H1 (cell line): ENCODE measurements at places on chromosomes 13 and 19. TPM values are rescaled to one million over a fixed set of nuclear protein-coding genes. Genes with fewer than 3 reads are reported as not detected.
A peak's percentile ranks its signal among the peaks of the same experiment; 100 is the strongest.

The ZNF567 gene
- total RNA-seq = 10.5 and 10.6 TPM in 2 replicates

The KLF16 gene
- 45.9 and 53.2 TPM in 2 replicates for total RNA-seq

The LIN7B gene
- 4.1 and 4.2 TPM in 2 replicates for total RNA-seq

The ZNF569 gene
- 10.2 and 10.5 TPM in 2 replicates for total RNA-seq

The LAIR1 gene
- not detected in 2 replicates for total RNA-seq

The OR10H4 gene
- total RNA-seq = not detected in 2 replicates

The CLEC17A gene
- total RNA-seq = not detected in 2 replicates

The RNF225 gene
- 1.0 and 1.2 TPM in 2 replicates for total RNA-seq

The YJEFN3 gene
- 5.0 and 5.7 TPM in 2 replicates for total RNA-seq

GRCh38 chr19:9151367-9151766 is 11.2 kb downstream of the ZNF317 start:
- no peak overlapping the region for H3K27ac ChIP-seq
- no peaks in the 10 kb centered on the region for H3K4me1 ChIP-seq
- H3K36me3 ChIP-seq = peaks cover 54% of the 10 kb centered on the region
- H3K27me3 ChIP-seq = no peaks in the 10 kb centered on the region

DNA sequence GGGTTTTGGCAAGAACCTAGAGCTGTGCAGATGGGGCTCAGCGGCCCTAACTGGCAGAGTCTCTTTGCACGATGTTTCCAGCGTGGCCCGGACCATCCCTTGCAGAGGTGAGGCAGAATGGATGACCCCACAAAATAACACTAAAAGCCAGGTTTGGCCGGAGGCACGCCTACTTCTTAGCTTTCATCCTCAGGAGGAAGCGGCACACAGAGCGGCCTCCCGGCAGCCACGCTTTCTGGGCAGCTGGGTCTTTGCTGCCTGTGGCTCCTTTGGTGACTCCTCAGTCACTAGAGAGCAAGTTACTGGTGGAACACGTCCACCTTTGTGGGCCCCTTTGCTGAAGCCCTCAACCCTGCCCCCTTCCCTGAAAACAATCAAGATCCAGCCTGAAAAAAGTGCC is 25.2 kb downstream of the TEX29 start:
- no peak for DNase-seq
- H3K36me3 ChIP-seq = no peaks in the 10 kb centered on the region
- no peaks in the 10 kb centered on the region for H3K27me3 ChIP-seq
- no peak overlapping the region for H3K4me3 ChIP-seq
- peaks cover 2% of the 10 kb centered on the region; the same call in 1 of the 2 replicates for H3K4me1 ChIP-seq

- H3K4me1 ChIP-seq = no peaks in the 10 kb centered on the region
- no peak overlapping the region for H3K4me3 ChIP-seq
- no peak for DNase-seq
- H3K36me3 ChIP-seq = no peaks in the 10 kb centered on the region; the same call in 1 of the 2 replicates
Measured at GRCh38 chr13:45875951-45876350, 24.4 kb upstream of the SIAH3 start.

- H3K27ac ChIP-seq = peak overlapping the region; percentile 23; the same call in 1 of the 2 replicates
- no peak overlapping the region for H3K4me3 ChIP-seq
- H3K27me3 ChIP-seq = peaks cover 12% of the 10 kb centered on the region
- DNase-seq = no peak
- H3K4me1 ChIP-seq = peaks cover 8% of the 10 kb centered on the region
Measured at GRCh38 chr19:18112989-18113478, 15.5 kb downstream of the MAST3 start.

- no peaks in the 10 kb centered on the region for H3K4me1 ChIP-seq
- no peaks in the 10 kb centered on the region for H3K27me3 ChIP-seq
- H3K27ac ChIP-seq = no peak overlapping the region
- DNase-seq = no peak
- no peaks in the 10 kb centered on the region for H3K36me3 ChIP-seq
Measured at GRCh38 chr19:45908956-45909355, 5.6 kb downstream of the NANOS2 start.

GRCh38 chr19:4358709-4359626 is 15.6 kb downstream of the MPND start:
- H3K4me3 ChIP-seq = no peak overlapping the region
- DNase-seq = no peak
- H3K4me1 ChIP-seq = no peaks in the 10 kb centered on the region
- peaks cover 7% of the 10 kb centered on the region for H3K36me3 ChIP-seq
- H3K27me3 ChIP-seq = no peaks in the 10 kb centered on the region

GRCh38 chr19:10888421-10888866 is 17.1 kb downstream of the CARM1 start:
- H3K4me1 ChIP-seq = peaks cover 51% of the 10 kb centered on the region
- DNase-seq = no peak
- H3K36me3 ChIP-seq = no peaks in the 10 kb centered on the region
- no peak overlapping the region for H3K4me3 ChIP-seq
- peak overlapping the region; percentile 73; the same call in 1 of the 2 replicates for H3K27ac ChIP-seq

DNA sequence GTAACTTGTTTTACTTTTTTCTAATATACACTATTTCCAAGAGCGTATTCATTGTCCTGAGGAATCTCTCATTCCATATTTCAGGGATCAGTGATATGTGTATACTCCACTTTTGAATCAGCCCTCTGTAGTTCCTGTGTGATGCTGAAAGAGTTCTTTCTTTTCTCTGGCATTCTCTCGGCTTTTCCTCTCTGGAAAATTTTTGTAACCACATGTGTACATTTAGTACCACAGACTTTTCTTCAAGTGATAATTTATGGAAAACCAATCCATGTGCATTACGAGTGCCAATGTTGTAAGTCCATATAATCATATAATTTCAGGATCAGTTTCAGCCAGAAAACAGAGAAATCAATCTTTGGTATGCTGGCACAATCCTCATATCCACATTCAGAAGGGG is 102.2 kb upstream of the MBNL2 start:
- H3K27me3 ChIP-seq = no peaks in the 10 kb centered on the region
- no peak for DNase-seq
- no peak overlapping the region for H3K27ac ChIP-seq
- no peaks in the 10 kb centered on the region for H3K36me3 ChIP-seq
- no peak overlapping the region for H3K4me3 ChIP-seq
- peaks cover 3% of the 10 kb centered on the region; the same call in 1 of the 2 replicates for H3K4me1 ChIP-seq

DNA sequence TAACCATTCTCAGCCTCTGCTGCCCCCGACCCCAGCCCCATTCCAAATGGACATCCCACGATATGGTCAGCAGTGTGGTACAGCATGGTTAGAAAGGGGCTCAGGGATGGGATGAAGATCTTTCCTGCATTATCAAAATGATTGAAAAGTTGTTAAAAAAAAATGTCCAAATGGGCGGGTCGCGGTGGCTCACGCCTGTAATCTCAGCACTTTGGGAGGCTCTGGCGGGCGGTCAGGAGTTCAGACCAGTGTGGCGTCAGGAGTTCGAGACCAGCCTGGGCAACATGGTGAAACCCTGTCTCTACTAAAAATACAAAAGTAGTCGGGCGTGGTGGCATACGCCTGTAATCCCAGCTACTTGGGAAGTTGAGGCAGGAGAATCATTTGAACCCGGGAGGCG is 54.3 kb upstream of the ZNF254 start:
- DNase-seq = no peak
- no peaks in the 10 kb centered on the region for H3K27me3 ChIP-seq
- no peaks in the 10 kb centered on the region; the same call in 1 of the 2 replicates for H3K36me3 ChIP-seq
- H3K4me3 ChIP-seq = no peak overlapping the region

GRCh38 chr13:41206467-41206866 is 12.1 kb upstream of the KBTBD7 start:
- H3K27me3 ChIP-seq = no peaks in the 10 kb centered on the region
- H3K27ac ChIP-seq = no peak overlapping the region
- H3K36me3 ChIP-seq = no peaks in the 10 kb centered on the region
- no peak overlapping the region for H3K4me3 ChIP-seq
- DNase-seq = no peak
- no peaks in the 10 kb centered on the region for H3K4me1 ChIP-seq

DNA sequence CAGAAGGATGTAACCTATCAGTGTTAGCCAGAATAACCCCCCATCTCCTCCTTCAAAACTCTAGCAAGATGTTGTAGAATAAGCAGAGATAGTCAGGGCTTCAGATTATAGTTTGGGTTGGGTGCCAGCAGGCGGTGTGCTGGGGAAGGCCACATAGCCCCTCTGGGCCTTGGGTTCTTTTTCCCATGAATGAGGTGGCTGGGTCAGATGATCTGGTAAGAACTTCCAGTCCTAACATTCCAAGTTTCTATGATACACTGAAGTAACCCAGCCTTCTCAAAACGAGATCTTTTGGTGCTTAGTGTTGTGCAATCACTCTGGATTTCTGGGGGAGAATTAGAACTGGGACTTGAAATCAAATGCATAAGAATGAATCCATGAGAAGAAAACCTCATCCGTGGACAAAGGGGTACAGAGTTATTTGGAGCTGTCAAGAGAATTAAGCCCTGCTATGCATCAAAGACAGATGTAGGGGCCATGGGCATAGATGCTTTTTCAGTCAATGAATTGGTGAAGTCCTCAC is 810 bp downstream of the CBY2 start:
- H3K36me3 ChIP-seq = no peaks in the 10 kb centered on the region
- H3K27me3 ChIP-seq = no peaks in the 10 kb centered on the region
- no peak overlapping the region for H3K27ac ChIP-seq
- H3K4me1 ChIP-seq = peaks cover 6% of the 10 kb centered on the region; the same call in 1 of the 2 replicates
- DNase-seq = no peak
- H3K4me3 ChIP-seq = no peak overlapping the region

DNA sequence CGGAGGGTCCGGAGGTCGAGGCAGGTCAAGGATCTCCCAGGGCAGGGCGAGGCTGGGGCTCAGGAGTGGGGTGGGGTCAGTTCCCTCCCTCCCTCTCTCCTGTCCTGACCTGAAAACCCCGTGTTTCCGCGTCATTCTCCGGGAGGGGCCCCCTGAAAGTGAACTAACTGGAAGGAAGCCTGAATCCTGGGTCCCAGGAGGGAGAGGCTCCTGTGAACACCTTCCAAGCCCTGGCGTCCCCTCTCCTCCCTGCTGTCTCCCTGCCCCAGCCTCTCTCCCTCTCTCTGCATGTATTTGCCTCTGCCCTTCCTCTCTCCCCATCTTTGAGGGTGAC is 741 bp upstream of the CADM4 start:
- H3K27me3 ChIP-seq = peaks cover 28% of the 10 kb centered on the region
- peaks cover 6% of the 10 kb centered on the region for H3K4me1 ChIP-seq
- H3K36me3 ChIP-seq = no peaks in the 10 kb centered on the region
- no peak for DNase-seq

DNA sequence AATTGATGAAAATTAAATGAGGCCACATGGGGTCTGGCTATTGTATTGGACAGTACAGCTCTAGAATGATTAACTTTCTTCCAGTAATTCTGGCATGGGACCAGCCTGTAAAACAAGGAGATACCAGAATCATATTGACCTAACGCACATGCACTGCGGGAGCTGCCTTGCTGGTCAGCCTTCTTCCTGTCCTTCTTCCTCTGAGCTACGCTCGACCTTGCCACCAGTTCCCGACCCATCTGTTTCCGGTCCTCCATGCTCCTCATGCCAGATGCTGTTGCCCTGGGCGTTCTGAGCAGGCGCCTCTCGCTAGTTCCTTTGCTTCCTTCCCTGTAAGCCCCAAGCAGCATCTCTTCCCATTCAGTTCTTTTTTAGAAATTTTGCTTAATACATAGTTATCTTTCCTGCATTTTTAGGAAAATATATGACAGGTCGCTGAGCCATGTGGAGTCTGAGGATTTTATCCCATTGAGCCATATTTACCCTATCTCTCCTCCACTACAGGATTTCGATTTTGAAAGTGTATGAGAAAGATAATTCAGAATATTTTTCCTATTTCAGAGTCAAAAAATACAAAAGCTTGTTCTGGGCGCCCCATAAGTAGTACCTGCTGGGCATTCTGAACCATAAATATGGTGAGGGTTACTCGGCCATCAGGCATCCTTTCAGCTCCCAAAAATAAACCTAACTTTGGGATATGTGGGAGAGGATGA is 38.6 kb downstream of the TNFRSF19 start:
- no peak for DNase-seq
- H3K4me1 ChIP-seq = no peaks in the 10 kb centered on the region
- H3K27me3 ChIP-seq = no peaks in the 10 kb centered on the region
- no peak overlapping the region for H3K27ac ChIP-seq
- H3K4me3 ChIP-seq = no peak overlapping the region
- no peaks in the 10 kb centered on the region for H3K36me3 ChIP-seq

DNA sequence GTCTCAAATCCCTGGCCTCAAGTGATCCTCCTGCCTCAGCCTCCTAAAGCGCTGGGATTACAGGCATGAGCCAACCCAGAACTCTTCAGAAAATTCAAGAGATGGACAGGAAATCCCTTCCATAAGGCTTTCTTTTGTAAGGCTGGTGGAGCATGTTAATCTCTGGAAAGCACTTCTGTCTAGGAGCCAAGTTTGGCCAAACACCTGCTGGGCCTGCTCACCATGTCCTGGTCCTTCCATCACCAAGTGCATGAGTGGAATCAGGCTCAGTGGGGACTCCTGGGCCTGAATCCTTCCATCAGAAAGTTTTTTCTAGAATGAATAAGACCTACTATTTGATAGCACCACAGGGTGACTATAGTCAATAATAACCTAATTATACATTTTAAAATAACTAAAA is 148.0 kb downstream of the DCLK1 start:
- H3K36me3 ChIP-seq = no peaks in the 10 kb centered on the region
- H3K4me3 ChIP-seq = no peak overlapping the region
- H3K4me1 ChIP-seq = peaks cover 26% of the 10 kb centered on the region

DNA sequence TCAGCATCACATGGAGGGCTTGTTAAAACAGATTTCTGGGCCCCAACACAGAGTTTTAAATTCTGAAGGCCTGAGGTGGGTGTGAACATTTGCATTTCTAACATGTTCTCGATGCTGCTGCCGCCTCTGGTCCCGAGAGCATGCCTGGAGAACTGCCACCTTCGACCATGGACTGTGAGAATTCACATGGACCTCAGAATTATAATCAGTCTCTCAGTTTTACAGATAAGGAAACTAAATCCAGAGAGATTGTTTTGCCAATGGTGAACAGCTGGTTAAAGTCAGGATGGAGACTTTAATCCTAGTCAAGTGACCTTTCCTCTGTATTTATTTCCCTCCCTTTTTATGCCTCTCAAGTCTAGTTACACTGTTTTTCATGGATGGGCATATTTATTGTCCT is 14.7 kb downstream of the ALOX5AP start:
- no peaks in the 10 kb centered on the region for H3K36me3 ChIP-seq
- no peak overlapping the region for H3K27ac ChIP-seq
- H3K27me3 ChIP-seq = no peaks in the 10 kb centered on the region
- no peak for DNase-seq
- H3K4me3 ChIP-seq = no peak overlapping the region

- no peak for DNase-seq
- H3K4me3 ChIP-seq = no peak overlapping the region
- no peaks in the 10 kb centered on the region for H3K27me3 ChIP-seq
- no peak overlapping the region for H3K27ac ChIP-seq
Measured at GRCh38 chr13:102643656-102644055, 46.9 kb downstream of the TPP2 start.

- peaks cover 2% of the 10 kb centered on the region; the same call in 1 of the 2 replicates for H3K4me1 ChIP-seq
- H3K4me3 ChIP-seq = peak overlapping the region; percentile 91
- no peak overlapping the region for H3K27ac ChIP-seq
- no peaks in the 10 kb centered on the region for H3K27me3 ChIP-seq
Measured at GRCh38 chr13:52454459-52454819, 839 bp upstream of the CKAP2 start.

DNA sequence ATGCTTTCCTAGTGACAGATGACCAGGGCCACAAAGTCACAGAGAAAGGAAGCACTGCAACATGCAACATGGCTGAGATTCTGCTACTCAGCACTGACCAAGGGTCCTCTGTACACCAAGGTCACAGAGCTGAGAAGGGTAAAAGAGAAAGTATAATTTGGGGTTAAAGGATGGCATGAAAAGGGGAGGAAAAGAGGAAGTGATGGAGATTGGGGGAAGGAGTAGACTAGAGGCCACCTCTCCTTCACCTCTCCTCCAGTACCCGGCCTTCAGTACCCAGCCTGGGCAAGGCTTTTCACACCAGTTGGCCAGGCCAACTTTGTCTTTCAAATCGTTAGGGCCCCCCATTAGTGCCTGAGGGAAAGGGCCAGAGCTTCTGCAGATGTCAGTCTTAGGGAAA is 6.3 kb upstream of the RPS19 start:
- no peaks in the 10 kb centered on the region for H3K27me3 ChIP-seq
- no peak overlapping the region for H3K4me3 ChIP-seq
- no peaks in the 10 kb centered on the region for H3K4me1 ChIP-seq
- no peak overlapping the region for H3K27ac ChIP-seq
